Muscle of leg (tissue), 16 donors: ENCODE measurements at places on chromosomes 16 and 17. TPM values are rescaled to one million over a fixed set of nuclear protein-coding genes. Genes with fewer than 3 reads are reported as not detected.

Gene ZNF688
- total RNA-seq: 10.6 TPM

Gene ANKS4B
- not detected for total RNA-seq

Gene RDM1
- 0.58 TPM for total RNA-seq

Gene TNP2
- not detected for total RNA-seq

Gene FOXF1
- total RNA-seq: not detected
